MV-4-11 (cell line): ENCODE measurements at places on chromosomes 12 and 14.

DNA sequence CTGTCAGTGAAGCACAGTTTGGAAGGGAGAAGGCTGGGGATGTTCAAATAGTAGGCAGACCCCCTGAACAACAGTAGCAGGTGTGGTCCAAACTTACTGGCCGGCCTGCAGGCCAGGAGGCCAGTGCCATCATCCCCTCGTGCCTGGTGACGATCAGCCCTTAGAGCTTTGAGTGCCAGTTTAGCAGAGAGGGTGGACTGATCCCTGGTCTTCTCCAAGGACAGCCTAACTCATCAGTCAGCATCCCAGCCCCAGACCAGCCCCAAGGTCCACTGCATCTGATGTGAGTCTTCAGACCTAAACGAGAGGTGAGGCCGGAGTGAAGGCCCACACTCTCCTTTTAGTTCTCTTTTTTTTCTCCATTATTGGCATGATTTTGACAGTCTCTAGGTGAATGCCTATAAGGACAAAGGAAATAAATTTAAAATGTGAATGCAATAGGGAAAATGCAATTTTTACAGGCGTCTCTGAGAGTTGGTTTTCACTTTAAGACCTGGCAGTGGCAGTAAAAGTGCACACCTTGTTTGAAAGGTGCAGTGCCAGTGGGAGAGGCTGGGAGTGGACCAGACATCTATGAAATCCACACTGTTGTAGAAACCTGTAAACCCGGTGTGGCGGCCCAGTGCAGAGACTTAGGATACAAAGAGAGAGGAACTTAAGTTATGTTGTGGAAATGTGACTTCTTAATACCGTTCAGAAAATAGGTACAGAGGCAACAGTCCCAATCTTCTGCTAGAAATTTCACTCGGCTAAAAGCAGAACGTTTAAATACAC lies 311.2 kb downstream of the CACNA1C start:
- no peak for DNase-seq

DNA sequence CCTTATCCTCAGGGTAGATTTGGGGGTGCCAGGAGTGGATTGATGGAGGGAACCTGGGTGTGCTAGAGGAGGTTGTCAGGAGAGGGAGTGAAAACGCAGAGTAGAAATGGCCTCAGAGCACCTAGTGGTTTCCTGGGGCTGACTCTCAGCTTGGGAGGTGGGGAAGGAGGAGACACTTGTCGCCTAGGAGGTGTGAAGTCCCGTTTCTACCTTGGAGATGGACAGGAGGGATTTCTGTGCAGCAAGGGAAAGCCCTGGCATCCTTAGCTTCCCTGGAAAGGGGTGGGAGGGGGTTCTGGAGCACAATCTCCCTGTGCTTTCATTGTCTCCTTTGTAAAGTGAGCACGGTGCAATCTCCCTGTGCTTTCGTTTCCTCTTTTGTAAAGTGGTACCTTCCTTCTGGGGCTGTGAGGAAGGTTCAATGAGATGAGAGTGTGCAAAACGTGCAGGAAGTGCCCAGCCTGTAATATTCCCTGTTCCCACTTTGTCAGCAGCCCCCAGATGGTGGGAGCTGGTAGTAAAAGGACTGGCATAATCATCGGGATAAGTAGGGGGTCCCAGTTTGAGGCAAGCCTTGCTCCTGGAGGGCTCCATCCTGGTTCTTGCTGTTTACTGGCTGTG lies 1.6 kb downstream of the OAS3 start:
- DNase-seq = peak; percentile 41

DNA sequence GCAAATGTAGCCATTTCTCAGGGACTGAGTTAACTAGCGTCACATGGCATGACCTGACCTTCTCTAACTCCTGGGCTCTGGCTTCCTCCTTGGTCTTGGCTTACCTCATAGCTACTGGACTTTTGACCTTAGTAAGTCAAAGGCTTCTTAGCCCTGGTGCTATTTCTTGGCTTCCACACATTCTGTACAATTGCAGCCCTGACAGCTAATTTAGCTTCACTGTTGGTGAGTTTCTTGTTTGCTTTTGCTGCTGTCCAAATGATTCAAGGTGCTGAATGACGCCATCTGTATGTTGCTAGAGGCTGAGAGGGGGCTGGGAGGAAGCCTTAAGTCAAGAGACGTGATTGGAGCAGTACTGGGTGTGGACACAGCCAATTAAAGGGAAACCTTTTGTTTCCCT lies 202.7 kb downstream of the PRKD1 start:
- DNase-seq = no peak

DNA sequence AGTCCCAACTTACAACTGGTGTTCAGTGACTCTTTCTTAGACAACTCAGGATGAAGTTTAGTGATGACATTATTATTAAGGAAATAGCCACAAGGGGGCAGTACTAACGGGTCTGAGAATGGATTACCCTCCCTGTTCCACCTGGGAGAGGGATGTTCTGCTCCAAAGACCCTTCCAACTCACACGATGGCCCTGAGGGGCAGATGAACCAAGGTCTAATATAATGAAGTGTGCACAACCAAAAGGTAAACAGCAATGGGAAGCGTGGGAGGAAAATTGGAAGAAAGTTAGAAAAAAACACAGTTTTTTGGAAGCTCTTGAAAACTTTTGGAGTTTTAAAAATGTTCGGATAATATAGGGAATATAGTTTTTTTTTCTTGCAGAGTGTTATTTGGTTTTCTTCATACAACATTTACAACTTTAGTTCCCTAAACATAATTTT lies 24.0 kb downstream of the FGF6 start:
- DNase-seq = peak; percentile 33

- no peak for DNase-seq
Measured at GRCh38 chr12:124100572-124101178, 127.7 kb downstream of the ZNF664 start.
